Activated naive CD8-positive, alpha-beta T cell treated with anti-CD3 and anti-CD28 coated beads, Interleukin-2, amount 10 ng/mL, durations not matched to agents 7 days and 5 days (primary cell): ENCODE measurements at places on chromosomes 1 and 21. TPM values are rescaled to one million over a fixed set of nuclear protein-coding genes. Genes with fewer than 3 reads are reported as not detected.

The FGGY gene
- total RNA-seq: 10.1 TPM

The PGBD5 gene
- total RNA-seq: not detected

The IRF6 gene
- total RNA-seq: 1.7 TPM

- H3K4me3 ChIP-seq: no peak overlapping the region
- peaks cover 5% of the 10 kb centered on the region for H3K4me1 ChIP-seq
- no peak overlapping the region for H3K27ac ChIP-seq
- DNase-seq: no peak
- no peaks in the 10 kb centered on the region for H3K27me3 ChIP-seq
- no peaks in the 10 kb centered on the region for H3K36me3 ChIP-seq
Observed at GRCh38 chr21:44482581-44483287, 27.4 kb downstream of the LRRC3 start.

DNA sequence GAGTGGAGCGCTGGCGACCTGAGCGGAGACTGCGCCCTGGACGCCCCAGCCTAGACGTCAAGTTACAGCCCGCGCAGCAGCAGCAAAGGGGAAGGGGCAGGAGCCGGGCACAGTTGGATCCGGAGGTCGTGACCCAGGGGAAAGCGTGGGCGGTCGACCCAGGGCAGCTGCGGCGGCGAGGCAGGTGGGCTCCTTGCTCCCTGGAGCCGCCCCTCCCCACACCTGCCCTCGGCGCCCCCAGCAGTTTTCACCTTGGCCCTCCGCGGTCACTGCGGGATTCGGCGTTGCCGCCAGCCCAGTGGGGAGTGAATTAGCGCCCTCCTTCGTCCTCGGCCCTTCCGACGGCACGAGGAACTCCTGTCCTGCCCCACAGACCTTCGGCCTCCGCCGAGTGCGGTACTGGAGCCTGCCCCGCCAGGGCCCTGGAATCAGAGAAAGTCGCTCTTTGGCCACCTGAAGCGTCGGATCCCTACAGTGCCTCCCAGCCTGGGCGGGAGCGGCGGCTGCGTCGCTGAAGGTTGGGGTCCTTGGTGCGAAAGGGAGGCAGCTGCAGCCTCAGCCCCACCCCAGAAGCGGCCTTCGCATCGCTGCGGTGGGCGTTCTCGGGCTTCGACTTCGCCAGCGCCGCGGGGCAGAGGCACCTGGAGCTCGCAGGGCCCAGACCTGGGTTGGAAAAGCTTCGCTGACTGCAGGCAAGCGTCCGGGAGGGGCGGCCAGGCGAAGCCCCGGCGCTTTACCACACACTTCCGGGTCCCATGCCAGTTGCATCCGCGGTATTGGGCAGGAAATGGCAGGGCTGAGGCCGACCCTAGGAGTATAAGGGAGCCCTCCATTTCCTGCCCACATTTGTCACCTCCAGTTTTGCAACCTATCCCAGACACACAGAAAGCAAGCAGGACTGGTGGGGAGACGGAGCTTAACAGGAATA lies 4.2 kb downstream of the TFAP2E start:
- peaks cover 4% of the 10 kb centered on the region for H3K36me3 ChIP-seq
- H3K27ac ChIP-seq: peak overlapping the region; percentile 92
- peak; percentile 83 for DNase-seq
- peaks cover 15% of the 10 kb centered on the region for H3K27me3 ChIP-seq

DNA sequence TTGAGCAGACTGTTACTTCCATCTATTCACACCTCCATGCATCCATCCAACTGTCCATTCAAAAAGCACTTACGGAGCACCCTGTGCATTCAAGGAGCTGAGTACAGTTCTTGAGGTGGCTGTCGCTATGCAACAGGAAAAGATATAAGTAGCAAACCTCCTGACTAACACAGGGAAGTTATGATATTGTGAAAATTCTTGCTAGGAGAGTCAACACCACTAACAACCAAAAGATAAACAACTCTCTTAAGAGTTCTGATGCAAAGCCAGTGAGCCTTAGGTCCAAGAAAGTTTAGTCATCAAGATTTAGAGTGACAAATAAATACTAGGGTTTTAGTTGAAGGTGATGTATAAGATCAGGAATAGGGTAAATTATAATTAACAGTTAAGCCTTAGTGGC lies 44.5 kb upstream of the TRIM45 start:
- no peaks in the 10 kb centered on the region for H3K36me3 ChIP-seq
- H3K4me3 ChIP-seq: no peak overlapping the region
- no peak for DNase-seq

- H3K4me3 ChIP-seq: no peak overlapping the region
- peaks cover 13% of the 10 kb centered on the region for H3K36me3 ChIP-seq
- peaks cover 3% of the 10 kb centered on the region for H3K4me1 ChIP-seq
- no peak for DNase-seq
Observed at GRCh38 chr1:10324627-10325026, 74.2 kb upstream of the PGD start.

DNA sequence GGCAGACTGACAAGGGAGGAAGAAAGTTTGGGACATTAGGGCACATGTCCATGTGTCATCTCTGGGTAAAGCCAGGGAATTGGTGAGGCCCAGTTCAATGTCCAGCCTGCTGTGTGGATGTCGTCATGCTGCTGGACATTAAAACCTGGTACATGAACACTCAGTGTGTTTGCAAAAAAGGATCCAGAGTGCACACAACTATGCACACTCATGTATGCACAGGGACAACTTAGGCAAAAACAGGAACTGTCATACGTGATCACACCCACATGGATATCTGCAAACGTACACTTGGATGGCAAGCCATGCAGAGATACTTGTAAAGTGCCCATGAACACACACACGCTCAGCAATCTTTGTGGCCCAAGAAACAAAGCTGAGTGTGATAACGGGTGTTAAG lies 47.9 kb upstream of the NEK2 start:
- peaks cover 5% of the 10 kb centered on the region for H3K4me1 ChIP-seq
- peaks cover 5% of the 10 kb centered on the region for H3K27me3 ChIP-seq

DNA sequence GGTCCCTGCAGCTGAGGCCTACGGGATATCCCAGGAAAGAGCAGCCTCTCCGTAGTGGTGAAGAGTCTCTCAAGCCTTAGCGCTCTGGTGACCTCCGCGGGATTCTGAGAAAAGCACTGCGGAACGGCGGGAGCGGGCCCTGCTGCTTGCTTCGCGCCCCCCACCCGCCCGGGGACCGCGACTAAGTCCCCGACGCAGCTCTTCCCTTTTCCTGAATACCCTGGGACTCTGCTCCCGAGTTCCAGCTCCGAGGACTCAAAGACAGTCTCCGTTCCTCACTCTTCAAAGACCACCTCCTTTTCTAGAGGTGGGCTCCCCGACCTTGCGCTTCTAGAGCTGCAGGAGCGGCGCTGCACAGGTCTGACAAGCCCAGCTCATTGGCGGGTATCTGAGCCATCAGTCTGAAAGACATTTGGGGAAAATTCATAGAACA lies 3.6 kb upstream of the PRRX1 start:
- H3K4me1 ChIP-seq: peaks cover 11% of the 10 kb centered on the region
- peaks cover 74% of the 10 kb centered on the region for H3K27me3 ChIP-seq
- no peak overlapping the region for H3K4me3 ChIP-seq
- H3K27ac ChIP-seq: no peak overlapping the region
- no peaks in the 10 kb centered on the region for H3K36me3 ChIP-seq

- DNase-seq: no peak
- H3K36me3 ChIP-seq: peaks cover 6% of the 10 kb centered on the region
- no peak overlapping the region for H3K4me3 ChIP-seq
- no peak overlapping the region for H3K27ac ChIP-seq
- no peaks in the 10 kb centered on the region for H3K4me1 ChIP-seq
Observed at GRCh38 chr1:183777328-183777727, 27.6 kb upstream of the RGL1 start.

DNA sequence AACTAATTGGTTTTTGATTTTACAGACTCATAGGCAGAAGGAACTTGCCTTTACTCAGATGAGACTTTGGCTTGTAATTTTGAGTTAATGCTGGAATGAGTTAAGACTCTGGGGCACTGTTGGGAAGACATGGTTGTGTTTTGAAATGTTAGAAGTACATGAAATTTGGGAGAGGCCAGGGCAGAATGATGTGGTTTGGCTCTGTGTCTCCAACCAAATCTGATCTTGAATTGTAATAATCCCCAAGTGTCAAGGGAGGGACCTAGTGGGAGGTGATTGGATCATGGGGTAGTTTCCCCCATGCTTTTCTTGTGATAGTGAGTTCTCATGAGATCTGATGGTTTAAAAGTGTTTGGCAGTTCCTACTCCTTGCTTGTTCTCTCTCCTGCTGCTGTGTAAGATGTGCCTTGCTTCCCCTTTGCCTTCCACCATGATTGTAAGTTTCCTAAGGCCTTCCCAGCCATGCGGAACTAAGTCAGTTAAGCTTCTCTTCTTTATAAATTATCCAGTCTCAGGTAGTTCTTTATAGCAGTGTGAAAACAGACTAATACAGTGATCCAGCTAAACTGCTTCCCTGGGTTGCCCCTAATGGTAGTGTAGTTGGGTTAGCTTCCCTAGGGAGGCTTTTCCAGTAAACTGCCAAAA lies 10.2 kb downstream of the CPT2 start:
- DNase-seq: no peak
- H3K4me3 ChIP-seq: no peak overlapping the region
- H3K4me1 ChIP-seq: no peaks in the 10 kb centered on the region
- H3K36me3 ChIP-seq: peaks cover 63% of the 10 kb centered on the region
- no peaks in the 10 kb centered on the region for H3K27me3 ChIP-seq
- H3K27ac ChIP-seq: peak overlapping the region; percentile 34
